Posterior cingulate gyrus (tissue), 11 donors: ENCODE measurements at places on chromosomes 16 and 17.

- DNase-seq: no peak
Observed at GRCh38 chr16:31074814-31075183, 577 bp downstream of the ZNF646 start.

DNA sequence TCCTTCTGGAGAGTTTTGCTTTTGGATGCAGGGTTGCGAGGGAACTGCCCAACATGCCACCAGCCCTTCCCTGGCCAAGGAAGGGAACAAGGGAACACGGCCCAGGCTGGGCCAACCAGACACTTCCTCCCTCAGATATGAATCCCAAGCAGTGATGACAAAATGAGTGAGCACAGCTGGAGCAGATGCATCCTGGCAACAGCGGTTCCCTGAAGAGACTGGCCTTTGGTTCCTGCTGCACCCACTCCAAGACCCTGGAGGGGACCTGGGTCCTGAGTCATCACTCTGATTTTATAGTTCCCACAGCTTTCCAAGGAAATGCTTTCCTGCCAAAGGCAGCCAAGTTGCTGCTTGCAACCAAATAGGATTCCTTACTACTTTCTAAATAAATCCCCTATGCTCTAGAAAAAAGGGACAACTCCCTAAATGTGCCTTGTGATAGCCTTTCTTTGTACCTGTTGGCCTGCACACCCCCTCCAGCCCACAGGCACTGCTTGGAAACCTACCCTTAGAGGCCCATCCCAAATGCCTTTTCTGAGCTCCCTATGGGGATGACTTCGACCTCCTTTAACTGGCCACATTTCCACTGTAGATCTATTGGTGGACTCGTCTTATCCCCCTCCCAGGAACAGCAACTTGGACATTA is 5.3 kb downstream of the ST3GAL2 start:
- DNase-seq: no peak

- DNase-seq: no peak
Observed at GRCh38 chr17:56624309-56624708, 30.8 kb downstream of the NOG start.

GRCh38 chr17:77666462-77666861 is 292.0 kb upstream of the TNRC6C start:
- no peak for DNase-seq

DNA sequence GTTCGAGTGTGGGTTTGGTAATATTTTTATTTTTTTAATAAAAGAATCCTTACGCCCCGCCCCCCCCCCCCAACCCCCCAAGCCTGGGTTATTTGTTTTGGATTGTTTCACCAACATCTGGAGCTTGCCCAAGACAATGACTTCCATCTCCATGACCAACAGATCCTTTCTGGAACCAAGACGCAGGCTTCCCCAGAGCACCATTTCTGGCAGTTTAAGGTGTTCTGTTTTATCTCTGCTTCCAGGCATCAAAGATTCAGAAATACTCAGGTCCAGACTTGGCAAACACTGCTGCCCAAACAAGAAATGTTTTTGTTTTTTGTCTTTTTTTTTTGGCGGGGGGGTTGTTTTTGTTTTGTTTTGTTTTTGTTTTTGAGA is 56.1 kb downstream of the PLXDC1 start:
- no peak for DNase-seq

DNA sequence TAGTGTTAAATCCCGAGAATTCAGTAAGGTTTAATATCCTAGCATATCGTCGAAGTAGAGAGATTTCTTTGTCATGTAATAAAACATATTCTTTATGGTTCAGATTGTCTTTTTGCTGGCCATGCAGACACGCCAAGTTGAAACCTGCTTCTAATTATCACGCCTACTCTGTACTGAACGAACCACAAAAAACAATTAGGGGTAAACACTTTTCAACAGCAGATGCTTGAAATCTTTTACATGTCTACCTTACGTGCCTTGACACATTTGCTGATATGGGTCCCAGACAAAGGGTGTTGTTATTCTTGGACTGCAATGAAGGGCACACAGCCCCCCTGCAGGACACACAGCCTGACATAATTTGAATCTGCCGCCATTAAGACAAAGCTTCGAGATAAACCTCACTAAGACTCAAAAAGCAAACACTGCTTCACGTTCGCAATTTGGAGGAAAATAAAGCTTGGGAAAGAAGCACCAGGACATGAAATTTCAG is 13.3 kb downstream of the WIPI1 start:
- no peak for DNase-seq

- DNase-seq: no peak
Observed at GRCh38 chr17:82965371-82965770, 114.0 kb upstream of the METRNL start.

GRCh38 chr17:46977348-46977747 is 1.7 kb downstream of the RPRML start:
- peak; percentile 47 for DNase-seq

DNA sequence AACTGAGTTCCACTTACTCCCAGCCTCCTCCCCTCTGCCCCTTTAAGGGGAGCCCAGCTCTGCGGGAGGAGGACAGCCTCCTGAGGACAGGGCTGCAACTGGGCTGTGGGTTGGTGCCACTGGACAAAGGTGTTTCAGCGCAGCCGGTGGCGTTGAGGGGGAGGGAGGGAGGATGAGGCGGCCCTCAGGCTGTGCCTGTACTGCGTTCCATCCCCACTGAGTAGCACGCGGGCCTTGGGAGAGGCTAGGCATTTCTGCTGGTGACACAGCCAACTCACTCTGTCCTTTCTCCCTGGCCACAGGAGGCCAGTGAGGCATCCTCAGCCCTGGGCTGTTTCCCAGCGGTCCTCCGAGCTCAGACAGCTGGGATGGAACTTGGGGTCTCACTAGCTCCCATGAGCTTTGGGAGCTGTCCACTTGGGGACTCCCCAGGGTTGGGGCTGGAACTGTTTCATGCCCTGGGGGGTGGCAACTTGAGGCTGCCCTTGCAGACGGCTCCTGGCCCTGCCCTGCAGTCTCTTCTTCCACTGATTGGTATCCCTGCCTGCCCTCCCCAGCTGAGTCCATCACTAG is 70.5 kb downstream of the MPRIP start:
- peak; percentile 70 for DNase-seq

GRCh38 chr16:22229889-22230288 is 23.8 kb downstream of the EEF2K start:
- no peak for DNase-seq

GRCh38 chr16:49050607-49051006 is 231.0 kb downstream of the CBLN1 start:
- DNase-seq: no peak

GRCh38 chr16:14018851-14019250 is 52.3 kb upstream of the MRTFB start:
- no peak for DNase-seq

GRCh38 chr16:67378642-67379041 is 14.7 kb downstream of the TPPP3 start:
- DNase-seq: no peak

DNA sequence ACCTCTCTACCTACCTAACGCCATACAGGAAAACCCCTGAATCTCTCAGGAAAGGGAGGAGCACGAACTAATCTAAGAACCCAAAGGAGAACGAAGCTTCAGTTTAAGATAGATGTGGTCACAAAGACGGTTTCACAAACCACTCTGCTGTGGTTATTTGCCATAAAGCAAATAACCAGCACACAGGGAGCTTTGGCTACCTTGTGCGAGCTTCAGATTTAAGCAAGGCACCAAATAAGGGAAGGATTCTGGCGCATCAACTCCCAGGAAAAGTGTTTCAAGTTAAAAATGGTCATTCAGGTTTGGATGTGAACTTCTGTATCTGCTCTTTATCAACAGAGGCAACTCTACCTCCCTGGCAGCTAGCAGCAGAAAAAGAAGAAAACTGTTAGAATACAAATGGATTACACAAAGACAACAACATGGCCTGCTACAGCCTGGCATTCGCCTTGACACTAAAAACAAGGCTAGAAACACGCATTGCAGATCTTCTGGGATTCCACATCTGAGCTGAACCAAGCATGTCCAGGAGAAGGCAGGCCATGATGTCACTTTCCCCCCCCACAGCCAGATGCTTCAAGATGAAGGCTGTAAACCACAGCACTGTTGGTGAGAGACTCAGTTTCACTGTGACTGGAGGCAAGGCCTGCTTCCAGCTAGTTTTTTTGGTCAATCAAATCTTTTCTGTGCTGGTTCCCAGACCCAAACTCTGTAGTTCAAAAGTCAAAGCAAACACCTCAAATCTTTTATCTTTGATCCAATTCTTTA is 43.6 kb downstream of the SMG6 start:
- no peak for DNase-seq

DNA sequence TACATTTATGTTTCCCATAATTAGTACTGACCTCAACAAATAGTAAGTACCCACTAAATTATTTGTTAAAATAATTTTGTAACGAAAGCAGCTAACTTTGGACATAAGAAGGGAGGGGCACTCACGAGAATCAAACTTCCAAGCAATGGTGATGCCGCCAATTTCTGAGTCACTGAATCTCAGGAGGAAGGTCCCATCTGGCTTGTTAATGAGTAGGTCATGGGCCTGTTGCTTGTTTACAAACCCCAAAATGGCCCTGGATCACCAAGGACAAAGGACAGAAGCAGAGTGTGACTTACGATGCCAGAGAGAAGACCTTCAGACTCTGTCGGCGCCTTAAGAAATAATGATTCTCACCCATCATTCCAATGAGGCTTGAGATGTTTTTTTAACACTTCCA is 15.8 kb upstream of the GHDC start:
- no peak for DNase-seq

GRCh38 chr17:20211246-20211645 is 202.1 kb downstream of the SPECC1 start:
- no peak for DNase-seq

DNA sequence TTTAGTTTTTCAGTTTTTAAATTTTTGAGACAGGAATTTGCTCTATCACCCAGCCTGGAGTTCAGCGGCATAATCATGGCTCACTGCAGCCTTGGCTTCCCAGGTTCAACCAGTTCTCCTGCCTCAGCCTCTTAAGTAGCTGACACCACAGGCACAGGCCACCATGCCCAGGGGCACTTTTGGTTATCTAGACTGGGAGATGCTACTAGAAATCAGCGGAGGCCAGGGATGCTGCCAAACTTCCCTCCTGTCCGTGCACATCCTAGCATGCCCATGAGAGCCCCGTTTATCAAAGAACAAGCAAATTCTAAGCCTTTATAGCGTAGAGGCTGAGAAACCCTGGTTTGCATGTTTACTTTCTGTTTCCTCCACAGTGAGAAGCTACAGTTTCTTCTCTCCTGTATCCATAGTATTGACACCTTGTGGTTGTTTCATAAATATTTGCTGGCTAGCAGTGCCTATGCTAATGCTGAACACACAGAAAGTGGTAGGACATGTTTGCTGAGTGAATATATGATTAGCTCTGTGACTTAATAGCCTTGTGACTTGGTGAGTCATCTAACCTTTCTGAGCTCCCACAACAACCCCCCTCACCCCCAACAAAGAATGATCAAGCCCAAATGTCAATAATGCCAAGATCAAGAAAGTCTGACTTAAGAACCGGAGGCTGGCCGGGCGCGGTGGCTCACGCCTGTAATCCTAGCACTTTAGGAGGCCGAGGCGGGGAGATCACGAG is 39.2 kb upstream of the MAF start:
- DNase-seq: no peak

DNA sequence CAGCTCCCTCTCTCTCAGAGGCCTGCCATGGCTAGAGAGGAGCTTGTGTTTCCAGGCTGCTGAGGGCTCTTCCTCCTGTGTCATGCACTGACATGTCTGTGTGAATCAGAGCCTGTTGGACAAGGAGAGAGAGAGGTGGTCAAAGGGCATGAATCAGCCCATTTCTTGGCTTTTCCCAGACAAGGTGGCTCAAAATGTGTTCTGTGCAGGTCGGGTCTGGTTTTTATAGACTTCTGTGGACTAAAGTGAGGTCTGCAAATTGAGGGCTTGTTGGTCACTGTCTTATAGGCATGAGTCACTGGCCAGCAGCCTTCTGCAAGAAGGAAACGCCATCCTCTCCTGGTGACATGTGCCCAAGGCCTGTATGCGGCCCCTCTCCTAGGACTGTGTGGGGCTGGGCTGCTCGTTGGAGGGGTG is 97.9 kb downstream of the FOXL1 start:
- no peak for DNase-seq

DNA sequence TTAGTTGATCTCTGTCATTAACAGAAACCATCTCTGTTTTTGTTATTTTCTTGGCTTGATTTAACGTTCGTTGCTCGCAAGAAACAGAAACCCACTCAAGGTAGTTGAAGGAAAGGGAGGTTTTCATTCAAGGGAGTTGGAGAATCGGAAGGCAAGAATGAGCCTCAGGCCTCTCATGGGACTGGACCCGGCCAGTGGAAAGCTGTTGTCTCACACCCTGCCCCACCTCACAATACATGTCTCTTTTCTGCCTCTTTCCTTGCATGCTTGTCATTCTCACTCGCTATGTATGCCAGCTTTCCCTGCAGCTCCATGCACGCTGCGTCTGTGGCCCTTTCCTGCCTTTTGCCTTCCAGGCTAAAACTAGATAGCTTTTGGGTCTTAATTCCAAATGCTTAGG is 18.3 kb downstream of the DCAF7 start:
- no peak for DNase-seq

- DNase-seq: no peak
Observed at GRCh38 chr17:1904273-1905182, 74.7 kb downstream of the RPA1 start.

- DNase-seq: no peak
Observed at GRCh38 chr16:69093974-69094373, 11.5 kb upstream of the HAS3 start.

- no peak for DNase-seq
Observed at GRCh38 chr17:49618028-49618611, 42.4 kb downstream of the NXPH3 start.

DNA sequence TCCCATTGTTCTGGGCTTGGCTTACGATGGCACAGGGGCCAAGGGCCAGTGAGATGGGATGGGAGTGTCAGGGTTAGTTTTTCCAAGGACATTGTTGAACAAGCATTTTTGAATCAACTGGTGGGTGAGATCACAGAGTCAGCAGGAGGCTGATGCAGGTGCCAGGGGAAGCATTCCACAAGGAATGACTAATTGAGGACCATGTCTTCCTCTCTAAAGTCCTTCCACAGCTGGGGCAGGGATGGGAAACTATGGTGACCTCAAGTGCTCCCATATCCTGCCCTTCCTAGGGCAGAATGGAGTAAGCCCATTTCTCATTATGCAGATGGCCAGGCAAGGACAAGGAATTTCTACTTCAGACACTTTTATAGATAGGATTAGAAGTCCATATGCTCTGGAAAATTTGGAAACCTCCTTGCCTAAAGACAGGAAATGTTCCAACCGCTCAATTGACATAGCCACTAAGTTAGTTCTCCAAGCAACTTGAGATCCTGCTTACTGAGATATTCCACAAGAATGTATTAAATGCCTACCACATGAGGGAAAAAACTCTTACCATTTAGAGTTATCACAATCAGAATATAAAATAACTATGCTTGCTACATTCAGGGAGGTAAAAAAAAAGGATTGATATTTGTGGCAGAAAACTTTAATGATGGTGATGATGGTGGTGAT is 21.2 kb upstream of the ENGASE start:
- DNase-seq: peak; percentile 17

DNA sequence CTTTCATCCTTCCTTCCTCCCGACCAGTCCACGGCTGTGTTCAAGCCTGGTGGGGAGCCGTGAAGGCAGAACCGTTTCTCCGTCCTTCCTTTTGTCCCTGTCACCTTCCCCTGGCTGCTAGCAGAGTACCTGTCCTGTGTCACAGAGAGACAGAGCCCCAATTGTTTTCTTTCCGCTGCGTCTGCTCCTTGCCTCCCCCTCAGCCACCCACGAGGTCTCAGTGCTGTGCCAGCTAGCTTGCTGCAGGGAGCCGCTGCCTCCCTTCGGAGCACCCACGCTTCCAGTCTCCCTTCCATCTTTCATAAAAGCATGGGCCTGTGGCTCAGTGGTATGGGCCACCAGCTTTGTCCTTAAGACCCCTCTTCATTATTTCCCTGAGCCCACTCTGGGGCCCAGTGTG is 62.2 kb downstream of the MPRIP start:
- DNase-seq: peak; percentile 65
